Kidney capillary endothelial cell (primary cell): ENCODE measurements at places on chromosomes 2 and 18.

- no peak for DNase-seq
Measured at GRCh38 chr18:5311301-5311989, 15.9 kb upstream of the ZBTB14 start.

DNA sequence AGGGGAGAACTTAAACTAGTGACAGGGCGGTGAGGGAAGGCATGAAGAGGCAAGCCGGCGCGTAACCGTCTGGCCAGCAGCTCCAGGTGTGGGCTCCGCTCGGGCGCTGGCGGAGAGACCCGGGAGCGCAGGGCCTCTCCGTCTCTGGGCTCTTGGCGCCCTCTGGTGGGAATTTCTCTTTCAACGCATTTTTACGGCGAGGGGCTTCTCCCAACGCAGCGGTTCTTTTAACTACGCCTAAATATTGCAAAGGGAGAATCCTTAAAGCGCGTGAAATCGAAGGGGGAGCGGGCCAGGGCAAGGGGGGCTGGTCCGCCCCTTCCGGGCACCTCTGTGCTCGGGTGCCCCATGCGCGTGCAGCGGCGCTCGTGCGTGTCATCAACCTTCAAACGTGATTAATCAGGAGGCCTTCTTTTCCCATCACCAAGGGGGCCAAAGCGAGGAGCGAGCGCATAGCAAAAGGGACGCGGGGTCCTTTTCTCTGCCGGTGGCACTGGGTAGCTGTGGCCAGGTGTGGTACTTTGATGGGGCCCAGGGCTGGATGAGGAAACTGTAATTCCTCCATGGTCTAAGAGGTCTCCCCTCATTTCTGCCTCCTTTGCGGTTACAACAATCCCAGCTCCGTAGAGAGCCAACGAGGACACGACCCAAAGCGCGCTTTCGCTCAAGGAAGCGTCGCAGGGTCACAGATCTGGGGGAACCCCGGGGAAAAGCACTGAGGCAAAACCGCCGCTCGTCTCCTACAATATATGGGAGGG, 762 bp upstream of the GAD1 start:
- DNase-seq: peak; percentile 56

- no peak for DNase-seq
Measured at GRCh38 chr18:74290021-74290420, 1.7 kb downstream of the CYB5A start.

DNA sequence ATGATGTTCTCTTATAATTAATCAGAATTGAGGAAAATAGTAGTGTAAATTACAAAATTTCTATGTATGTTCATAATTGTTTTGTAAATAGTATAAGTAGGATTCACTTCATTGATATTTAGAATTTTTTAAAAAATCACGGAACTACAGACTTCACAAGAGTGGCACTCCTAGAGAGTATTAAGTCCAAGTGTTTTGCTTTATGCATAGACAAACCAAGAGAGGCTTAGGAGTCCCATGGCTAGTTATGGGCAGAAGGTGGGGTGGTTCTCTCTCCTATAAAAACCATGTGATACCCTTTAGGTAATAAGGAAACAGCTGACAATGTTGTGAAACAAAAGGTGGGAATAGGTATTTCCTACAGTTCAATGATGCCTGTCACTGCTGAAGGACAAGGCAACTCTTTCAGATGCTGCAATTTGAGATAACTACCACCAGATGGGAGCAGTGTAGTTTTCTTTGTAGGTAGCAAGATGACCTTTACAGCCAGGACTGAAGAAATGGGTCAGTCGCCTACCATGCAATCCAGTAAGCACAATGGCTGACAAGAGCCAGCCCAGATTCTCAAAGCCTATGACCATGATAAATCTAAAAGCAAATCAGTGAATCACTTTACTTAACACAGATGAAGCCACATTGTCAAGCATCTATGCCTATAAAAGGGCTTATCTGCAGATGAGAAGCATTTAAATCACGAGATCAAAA, 83.9 kb downstream of the AAK1 start:
- DNase-seq: peak; percentile 54

GRCh38 chr18:63155910-63156773, 163.4 kb downstream of the BCL2 start:
- no peak for DNase-seq

GRCh38 chr2:174338147-174338605, 3.4 kb downstream of the SP9 start:
- DNase-seq: no peak

DNA sequence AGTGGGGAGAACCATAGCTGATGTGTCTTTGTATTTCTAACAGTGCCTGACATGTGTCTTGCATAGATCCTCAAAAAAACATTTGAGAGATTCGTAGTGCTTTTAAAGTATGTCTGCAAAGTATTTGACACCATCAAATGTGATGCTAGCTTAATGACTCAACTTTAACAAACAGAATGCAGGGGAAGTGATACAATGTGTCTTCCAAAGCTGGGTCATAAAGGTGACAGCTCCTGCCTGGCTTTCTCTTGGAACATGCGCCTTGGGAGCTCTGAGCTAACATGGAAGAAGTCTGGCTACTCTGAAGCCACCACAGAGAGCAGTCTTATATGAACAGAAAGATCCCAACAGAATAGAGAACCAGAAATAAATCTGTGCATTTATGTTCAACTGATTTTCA, 78.2 kb downstream of the C1D start:
- DNase-seq: peak; percentile 1
